ENCODE measurements at places on chromosomes 6 and 20.

- no peak for DNase-seq
Observed at GRCh38 chr6:73481969-73482368, 20.4 kb downstream of the MTO1 start.

DNA sequence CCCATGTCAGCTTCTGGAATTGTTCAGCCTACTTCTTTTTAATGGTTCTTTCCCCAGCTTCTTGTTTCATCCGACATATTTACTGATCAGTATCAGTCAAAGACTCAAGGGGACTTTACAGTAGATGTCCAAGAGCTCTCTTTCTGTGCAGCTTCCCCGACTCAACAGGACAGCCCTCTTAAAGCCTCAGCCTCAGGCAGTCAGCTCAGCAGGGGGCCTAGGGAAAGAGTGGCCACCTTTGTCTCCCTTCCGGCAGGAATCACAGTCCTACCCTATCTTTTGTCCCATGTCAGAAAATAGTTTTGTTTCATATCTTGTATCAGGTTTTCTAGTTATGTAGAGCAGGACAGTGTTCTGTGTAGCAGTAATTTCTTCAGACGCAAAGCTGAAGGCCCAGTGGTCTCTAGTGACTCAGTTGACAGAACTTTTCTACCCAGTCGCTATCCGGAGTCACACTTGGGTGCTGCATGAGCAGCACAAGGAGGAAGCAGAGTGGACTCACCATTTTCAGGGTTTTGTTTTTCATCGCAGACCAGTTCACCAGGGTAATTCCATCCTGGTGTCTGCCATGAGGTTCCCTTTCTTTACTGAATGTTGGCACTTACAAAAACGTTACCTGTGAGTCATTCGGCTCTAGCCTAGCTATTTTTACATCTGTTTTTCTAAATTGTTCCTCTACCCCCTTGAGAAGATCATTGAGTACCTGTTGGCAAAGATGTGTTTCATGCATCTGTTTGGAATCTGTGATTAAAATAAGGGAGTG, 47.7 kb downstream of the SPATA2 start:
- DNase-seq, result no peak

DNA sequence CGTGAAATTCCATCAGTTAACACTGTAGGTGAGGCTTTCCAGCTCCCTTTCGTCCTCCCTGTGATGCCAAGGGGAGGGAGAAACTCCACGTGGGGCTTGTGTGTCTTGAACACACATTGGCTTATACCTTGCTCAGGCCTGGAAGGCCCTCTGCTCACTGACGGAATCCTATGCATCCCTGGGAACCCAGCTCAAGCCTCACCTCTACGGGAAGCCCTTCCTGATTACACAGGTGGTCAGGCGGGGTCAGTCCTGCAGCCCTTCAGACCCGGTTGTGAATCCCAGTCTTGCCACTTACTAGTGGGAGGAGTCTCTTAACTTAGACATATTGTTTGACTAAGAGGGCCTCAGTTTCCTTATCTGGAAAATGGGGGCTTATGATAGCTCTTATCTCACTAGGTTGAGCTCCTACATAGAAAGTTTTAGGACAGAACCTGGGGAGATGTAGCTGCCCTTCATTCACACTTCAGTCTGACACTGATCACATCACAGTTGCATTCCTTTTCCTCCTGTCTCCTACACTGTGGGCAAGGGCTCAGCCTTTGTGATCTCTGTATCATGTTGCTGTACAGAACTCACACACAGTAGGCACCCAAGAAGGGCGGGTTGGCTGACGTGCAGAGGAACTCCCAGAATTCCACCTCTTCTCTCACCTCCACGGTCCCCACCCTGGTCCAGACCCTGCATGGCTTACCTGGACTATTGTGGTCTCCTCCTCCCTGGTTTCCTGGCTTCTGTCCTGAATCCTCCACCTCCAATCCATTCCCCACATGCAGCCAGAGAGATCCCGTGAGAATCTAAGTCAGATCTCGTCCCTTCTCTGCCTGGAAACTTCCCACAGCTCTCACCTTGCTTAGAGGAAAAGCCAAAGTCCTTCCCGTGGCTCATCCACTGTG, 129.6 kb downstream of the CEBPB start:
- DNase-seq, result no peak

GRCh38 chr20:44475372-44475693, 341 bp upstream of the TTPAL start:
- no peak for DNase-seq

- DNase-seq, result no peak
Observed at GRCh38 chr6:104282581-104282980, 577.1 kb downstream of the HACE1 start.

GRCh38 chr20:63602321-63602720, 24.6 kb downstream of the GMEB2 start:
- DNase-seq, result no peak

DNA sequence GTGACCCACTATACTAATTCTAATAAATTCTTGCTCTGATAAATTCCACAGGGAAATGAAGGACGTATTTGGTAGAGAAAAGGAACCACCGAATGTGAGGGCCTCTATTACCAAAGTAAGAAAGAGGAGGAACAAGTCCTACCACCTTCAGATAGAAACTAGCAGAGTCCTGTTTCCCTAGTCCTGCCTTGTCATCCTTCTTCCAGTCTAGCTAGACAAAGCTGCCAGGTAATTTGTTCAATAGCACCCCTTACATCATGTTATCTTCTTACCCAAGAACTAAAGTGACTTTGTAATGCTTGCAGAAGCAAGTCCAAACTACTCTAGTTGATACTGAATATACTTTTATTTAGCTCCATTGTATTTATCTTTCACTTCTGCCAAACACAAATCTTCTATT, 29.3 kb upstream of the FAM83B start:
- DNase-seq, result no peak
